ENCODE measurements at places on chromosomes 5 and 9.

DNA sequence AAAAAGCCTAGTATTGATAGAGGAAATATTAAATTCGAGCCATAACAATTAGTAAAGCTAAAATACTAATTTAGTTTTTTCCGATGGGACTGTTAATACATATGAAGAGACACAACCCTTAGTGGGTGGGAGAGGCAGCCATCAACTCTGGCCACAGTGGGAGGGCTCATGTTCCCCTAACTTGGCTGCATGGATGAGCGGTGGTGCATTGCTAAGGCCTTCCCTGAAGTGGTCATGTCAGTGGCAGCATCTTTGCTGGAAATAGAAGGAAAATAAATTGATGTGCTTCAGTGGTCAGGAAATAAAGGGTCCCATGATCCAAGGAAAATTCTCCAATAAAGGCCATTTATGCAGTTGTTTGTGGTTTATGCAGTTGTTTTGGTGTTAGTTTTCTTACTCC lies 33.9 kb upstream of the F2RL2 start:
- no peak for DNase-seq

DNA sequence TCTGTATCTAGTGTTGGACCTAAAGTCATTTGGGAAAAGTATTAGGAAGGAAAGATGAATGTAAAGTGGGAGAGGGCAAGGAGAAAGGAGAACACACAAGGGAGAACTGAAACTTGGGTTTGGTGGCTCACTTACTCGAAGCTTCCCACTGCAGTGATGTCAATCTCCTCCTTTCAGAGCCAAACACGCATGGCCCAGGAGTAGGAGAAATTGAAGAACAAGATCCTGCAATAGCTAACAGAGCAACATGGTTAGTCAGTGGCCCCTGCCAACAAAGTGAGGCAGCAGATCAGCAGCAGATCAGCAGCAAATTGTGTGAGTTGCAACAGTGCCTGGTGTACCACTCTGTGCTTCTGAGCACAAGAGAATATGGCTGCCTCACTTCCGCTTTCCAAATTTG lies 366.4 kb downstream of the PSAT1 start:
- DNase-seq = no peak

GRCh38 chr9:7376833-7377232 lies 422.7 kb downstream of the DMAC1 start:
- DNase-seq = no peak

- no peak for DNase-seq
Observed at GRCh38 chr5:22986281-22986680, 133.1 kb upstream of the CDH12 start.

DNA sequence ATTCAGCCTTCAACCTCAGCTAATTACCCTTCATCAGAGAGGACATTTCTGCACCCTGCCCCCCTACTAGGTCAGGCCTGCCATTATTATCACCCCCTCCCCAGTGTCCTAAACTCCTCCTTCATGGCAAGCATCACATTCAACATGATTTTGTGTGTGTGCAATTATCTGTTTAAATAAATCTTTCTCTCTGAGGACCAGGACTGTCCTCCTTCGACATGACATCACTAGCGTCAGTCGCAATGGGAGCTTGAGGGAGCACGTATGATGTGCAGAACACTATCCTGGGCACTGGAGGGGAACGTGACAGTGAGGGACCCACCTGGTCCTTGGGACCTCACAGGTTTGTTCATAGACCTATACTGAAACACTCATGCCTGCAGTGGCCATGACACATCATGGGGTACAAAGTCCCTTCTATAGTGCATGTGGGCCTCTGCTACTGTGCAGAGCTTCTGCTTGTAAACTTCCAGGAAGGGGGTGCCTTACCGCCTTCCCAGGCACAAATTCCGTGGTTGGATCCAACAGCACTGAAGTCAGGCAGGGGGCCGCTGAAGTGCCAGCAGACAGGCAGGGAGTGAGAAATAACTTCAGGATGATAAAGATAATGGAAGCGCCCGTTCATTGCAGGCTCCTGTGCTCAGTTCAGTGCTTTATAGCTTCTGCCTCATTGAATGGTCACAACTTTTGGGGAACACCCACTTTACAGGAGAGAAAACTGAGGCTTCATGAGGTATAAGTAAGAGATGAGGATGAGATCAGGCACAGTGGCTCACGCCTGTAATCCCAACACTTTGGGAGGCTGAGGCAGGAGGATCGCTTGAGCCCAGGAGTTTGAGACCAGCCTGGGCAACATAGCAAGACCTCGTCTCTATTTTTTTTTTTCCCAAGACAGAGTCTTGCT lies 36.0 kb upstream of the STXBP1 start:
- no peak for DNase-seq

GRCh38 chr5:165227515-165227914 lies 1722.1 kb downstream of the MAT2B start:
- no peak for DNase-seq

GRCh38 chr5:122182491-122182921 lies 53.2 kb downstream of the ZNF474 start:
- DNase-seq = no peak

DNA sequence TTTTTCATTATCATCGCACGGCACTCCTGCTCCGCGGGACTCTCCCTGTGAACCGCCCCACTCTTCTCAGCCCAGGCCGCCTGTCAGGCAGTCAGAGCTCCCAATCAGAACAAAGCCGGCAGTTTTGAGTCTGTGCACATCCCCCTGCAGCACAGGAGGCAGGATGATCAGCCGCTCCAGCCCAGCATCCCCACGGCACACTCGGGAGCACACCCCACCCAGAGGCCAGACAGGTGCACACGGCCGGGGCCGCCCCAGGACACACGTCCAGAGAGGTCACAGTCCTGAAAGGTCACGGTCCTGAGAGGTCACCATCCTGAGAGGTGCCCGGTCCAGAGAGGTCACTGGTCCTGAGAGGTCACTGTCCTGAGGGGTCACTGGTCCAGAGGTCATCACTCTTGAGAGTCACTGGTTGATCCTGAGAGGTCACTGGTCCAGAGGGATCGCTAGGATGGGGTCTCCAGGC lies 8.4 kb downstream of the TPPP start:
- DNase-seq = no peak

- no peak for DNase-seq
Observed at GRCh38 chr5:39566891-39567290, 142.1 kb upstream of the DAB2 start.

GRCh38 chr5:10521466-10522223 lies 42.2 kb upstream of the ANKRD33B start:
- DNase-seq = no peak

- DNase-seq = no peak
Observed at GRCh38 chr5:51859624-51860023, 476.4 kb downstream of the ISL1 start.

DNA sequence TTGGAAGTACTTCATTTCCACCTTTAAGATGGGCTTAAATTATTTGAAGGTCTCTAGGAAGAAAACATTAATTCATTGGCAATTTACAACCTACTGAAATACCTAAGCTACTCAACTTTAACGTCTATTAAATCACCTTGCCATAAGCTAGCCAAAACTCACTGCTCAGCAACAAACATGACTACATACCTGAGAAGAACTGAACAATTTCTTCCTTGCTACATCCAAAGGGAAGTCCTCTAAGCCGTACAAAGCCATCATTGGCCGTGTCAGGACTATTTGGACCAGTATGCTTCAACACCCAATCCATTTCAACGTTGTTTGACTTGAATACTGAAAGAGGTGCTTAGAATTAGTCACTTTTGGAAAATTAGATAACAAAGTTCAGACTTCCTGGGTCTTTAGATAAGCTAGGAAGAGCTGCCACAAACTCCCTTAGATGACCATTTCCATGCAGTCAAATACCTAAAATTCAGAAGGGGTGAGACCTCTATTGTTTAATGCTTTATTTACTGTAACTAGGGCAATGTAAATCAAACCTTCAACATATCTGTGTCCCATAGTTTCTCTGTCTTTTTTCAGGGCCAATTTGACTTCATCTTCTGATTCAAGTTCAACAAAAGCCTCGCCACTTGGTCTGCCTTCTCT lies 2.6 kb downstream of the HNRNPH1 start:
- no peak for DNase-seq

- no peak for DNase-seq
Observed at GRCh38 chr9:4443439-4443838, 46.8 kb upstream of the SLC1A1 start.

- no peak for DNase-seq
Observed at GRCh38 chr5:123035360-123035917, 1.1 kb downstream of the PPIC start.

- DNase-seq = no peak
Observed at GRCh38 chr5:147482706-147483180, 27.1 kb downstream of the DPYSL3 start.

DNA sequence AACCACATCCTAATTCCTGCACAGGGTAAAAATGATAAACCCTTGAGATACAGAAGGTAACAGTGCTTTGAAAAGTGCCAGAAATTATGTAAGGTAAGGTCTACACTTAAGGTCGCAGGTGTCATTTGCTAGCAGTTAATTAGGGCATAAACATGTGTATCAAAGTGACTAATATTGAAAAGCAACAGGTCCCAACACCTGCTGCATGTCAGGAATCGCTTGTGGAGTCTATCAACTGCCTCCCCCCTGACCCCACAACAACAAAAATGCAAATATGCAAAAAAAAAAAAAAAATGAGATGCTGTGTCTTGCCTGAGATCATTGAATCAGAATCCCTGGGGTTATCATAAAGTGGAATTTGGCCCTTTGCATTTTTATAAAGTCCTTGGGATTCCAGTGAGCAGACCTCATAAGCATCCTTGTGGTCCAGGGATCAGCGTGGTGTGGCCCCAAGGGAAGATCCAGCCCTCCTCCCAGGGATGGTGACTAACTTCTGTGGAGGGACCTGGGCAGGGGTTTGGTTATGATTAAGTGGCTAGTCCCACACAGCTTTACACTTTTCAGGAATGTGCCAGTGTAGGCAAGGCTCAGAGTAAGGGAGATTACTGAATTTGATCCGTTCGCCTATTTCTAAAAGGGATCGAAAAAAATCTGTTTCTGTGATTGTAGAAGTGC lies 92.5 kb upstream of the TNFSF8 start:
- DNase-seq = no peak

Data from stimulated activated CD4-positive, alpha-beta T cell treated with anti-CD3 and anti-CD28 coated beads, Interleukin-1b, Interleukin-23, amount 100 ng/mL, for 24 hours (primary cell).